CD8-positive, alpha-beta memory T cell (primary cell): ENCODE measurements at places on chromosomes 1 and 21.

GRCh38 chr1:91712981-91713841 lies 172.7 kb downstream of the TGFBR3 start:
- no peak for DNase-seq

GRCh38 chr21:38282921-38283320 lies 26.1 kb downstream of the KCNJ15 start:
- DNase-seq, result no peak

GRCh38 chr21:44960141-44961092 lies 20.6 kb downstream of the SLX9 start:
- no peak for DNase-seq

- DNase-seq, result no peak
Measured at GRCh38 chr1:225674381-225674780, 21.5 kb upstream of the ENAH start.

GRCh38 chr1:203507759-203508158 lies 13.8 kb downstream of the OPTC start:
- no peak for DNase-seq

GRCh38 chr1:12488666-12489354 lies 129.2 kb downstream of the DHRS3 start:
- no peak for DNase-seq

DNA sequence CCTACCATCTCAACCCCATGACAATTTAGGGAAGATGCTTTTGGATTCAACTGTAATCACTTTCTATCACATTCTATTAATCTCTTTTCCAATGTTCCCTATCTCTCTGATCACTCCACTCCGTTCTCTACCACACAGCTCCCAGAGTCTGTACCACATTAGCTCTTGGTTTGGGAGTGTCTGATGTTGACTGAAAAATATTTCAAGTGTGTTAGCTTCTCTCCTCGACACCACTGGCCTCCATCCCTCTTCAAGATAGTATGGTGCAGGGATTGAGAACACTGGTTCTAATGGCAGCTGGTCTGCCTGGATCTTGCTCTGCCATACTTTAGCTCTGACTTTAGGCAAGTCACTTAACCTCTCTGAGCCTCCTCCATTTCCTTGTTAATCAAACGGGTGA lies 39.9 kb downstream of the ATP1A1 start:
- no peak for DNase-seq

DNA sequence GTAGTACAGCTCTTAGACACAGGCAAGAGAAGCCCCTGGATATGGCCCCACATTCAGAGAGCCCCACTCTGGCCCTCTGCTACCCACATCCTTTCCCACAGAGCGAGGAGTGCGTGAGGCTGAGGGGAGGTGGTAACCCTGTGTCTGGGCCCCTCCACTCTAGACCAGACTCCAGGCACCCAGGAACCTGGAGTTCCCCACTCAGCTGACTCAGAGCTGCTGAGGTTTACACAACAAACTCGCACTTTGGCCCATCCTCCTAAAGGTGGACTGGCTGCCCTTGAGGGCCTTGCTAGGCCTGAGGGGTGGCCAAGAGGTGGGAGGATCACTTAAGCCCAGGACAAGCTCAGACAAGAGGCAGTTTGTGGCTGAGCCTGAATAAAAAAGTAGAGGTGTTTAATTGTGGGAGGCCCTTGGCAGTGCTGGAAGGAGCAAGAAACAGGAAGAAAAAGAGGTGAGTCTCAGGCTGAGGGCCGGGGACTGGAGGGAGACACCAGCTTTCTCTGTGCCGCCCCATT lies 10.7 kb downstream of the MR1 start:
- DNase-seq, result peak; percentile 63

GRCh38 chr1:219927956-219928790 lies at the start of gene SLC30A10:
Gene SLC30A10 (minus strand): TSS chr1:219928557. CDS start chr1:219928440, 117 bp downstream.
- no peak for DNase-seq

GRCh38 chr21:19031953-19032352 lies 628.4 kb upstream of the TMPRSS15 start:
- no peak for DNase-seq

DNA sequence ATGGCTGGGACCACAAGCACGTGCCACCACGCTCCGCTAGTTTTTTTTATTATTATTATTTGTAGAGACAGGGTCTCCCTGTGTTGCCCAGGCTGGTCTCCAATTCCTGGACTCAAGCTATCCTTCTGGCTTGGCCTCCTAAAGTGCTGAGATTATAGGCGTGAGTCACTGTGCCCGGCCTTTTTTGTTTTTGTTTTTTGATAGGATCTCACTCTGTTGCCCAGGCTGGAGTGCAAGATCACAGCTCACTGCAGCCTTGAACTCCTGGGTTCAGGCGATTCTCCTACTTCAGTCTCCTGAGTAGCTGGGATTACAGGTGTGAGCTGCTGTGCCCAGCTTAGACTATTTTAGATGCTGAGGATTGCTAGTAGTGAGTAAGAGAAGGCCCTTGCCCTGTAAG lies 11.8 kb upstream of the RNF11 start:
- no peak for DNase-seq

DNA sequence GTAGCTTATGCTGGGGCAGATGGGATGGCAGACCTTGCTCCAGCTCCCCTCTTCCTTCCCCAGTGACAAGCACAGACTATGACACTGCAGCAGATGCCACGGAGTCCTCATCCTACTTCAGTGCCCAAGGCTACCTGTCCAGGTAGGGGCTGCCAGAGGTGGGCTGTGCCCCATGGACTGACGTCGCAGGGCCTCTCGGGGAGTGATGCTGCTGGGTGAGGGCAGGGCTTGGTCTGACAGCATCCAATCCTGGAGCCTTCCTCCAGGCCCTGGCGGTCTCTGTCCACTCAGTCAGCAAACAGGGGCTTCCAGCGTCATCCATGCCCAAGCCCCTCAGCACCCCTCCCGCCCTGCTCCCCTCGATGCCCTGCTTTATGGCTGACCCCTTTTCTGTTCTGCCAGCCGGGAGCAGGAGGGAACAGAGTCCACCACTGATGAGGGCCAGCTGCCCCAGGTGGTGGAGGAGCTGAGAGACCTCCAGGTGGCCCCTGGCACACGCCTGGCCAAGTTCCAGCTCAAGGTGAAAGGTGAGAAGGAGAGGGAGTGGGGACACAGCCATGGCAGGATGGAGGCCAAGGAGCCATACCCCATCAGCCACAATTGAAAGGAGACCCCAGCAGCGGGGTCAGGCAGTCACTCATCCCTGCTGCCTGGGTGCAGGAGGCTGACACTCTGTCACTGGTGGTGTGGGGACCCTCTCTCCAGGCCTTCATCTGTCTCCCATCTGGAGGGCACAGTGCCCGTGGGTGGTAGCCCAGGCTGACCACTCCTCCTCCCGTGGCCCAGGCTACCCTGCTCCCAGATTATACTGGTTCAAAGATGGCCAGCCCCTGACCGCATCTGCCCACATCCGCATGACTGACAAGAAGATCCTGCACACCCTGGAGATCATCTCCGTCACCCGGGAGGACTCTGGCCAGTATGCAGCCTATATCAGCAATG lies 73.6 kb downstream of the TRIM11 start:
- peak; percentile 26 for DNase-seq

DNA sequence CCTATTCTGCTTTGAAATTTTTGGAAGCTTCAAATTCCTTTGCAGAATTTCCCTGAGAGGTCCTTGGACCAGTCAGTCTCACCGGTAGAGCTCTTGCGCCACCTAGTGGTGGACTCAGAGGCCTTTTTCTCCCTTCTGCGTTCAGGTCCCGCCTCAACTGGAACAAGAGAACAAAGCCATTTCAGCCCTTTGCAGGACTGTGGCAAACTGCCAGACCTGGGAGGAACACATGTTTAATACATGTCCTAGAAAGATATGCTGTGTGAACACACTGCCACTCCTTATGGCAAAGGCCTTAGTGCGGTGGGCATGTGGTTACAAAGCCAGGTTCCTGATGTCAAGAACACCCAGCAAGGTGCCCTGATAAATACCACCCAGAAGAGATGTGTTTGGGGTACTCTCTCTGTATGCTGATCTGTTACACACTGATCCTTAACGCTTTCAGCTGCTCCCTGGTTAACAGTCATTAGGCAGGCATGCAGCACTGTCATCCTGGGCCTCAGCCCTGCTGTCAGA lies 82.2 kb upstream of the SSX2IP start:
- peak; percentile 79 for DNase-seq

- no peak for DNase-seq
Measured at GRCh38 chr1:47474278-47475193, 36.7 kb downstream of the FOXD2 start.

DNA sequence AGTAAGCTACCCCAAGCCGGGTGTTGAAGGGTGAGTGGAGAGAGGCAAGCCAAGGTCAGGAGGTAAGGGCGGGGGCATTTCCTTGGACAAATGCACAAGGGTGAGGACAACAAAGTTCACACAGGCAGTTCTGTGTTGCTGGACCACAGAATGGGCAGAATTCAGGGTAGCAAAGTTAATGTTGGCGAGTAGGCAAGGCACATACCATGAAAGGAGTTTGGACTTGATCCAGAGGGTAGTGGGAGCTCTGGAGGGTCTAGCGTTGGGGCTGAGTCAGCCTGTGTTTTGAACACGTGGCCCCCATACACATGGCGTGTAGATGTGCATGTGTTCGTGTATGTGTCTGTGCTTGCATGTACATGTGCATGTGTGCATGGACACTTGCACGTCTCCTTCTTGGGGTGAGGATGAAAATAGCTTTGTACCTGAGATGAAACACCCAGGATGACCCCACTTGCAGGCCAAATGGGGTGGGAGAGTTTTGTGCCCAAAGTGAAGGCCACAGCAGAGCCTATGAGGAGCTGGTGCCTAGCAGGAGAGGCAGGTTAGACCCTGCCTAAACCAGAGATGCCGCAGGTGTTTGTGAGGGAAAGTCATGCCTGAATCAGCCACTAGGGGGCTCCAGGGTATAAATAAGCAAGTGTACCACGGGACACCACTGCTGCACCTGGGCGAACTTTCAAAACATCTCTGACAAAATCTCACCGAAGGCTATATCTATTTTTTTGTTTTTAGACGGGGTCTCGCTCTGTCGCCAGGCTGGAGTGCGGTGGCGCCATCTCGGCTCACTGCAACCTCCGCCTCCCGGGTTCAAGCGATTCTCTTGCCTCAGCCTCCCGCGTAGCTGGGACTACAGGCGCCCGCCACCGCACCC lies 21.8 kb downstream of the SLC27A3 start:
- DNase-seq, result peak; percentile 77

- DNase-seq, result no peak
Measured at GRCh38 chr1:197618061-197618460, 157.2 kb downstream of the DENND1B start.

GRCh38 chr1:216325336-216325735 lies 97.9 kb downstream of the USH2A start:
- DNase-seq, result no peak

GRCh38 chr1:155871390-155871789 lies 12.0 kb downstream of the SYT11 start:
- no peak for DNase-seq

GRCh38 chr1:7827126-7827955 lies 25.5 kb downstream of the UTS2 start:
- DNase-seq, result peak; percentile 25

DNA sequence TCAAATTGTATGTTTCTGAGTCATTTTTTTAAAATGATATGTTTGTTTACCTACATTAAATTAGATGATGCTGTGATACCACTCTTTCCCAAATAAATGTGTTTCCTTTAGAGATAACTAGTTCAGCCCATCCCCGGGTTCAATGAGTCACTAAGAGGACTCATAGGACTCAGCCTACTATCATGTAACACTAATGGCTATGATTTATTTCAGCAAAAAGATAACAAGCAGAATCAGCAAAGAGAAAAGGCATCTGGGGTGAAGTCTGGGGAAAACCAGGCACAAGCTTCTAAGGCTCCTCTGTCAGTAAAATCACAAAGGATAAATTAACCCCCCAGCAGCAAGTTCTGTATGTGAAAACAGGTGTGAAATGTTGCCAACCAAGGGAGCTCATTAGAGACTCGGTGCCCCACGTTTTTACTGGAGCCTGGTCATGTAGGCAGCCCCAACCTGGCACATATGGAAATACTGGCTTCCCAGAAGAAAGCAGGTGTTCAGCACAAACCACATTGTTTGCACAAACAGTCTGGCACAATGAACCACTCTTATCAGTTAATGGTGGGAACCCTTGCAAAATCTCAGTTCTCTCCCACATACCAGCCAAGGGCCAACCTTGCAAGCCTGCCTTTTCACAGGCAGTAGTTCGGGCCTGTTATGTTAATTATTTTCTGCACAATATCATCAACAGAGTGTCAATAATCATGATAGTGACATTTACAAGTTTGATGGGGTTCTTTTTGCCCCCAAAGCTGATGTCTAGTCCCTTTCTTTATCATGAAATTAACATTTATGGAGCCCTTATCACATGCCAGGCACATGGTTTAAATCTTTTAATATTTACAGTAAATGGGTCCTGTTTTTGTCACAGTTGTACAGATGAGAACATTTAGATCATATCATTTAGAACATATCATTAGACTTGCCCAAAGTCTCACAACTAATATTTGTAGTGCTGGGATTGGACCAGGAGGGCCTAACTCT lies 23.1 kb upstream of the CNN3 start:
- no peak for DNase-seq

DNA sequence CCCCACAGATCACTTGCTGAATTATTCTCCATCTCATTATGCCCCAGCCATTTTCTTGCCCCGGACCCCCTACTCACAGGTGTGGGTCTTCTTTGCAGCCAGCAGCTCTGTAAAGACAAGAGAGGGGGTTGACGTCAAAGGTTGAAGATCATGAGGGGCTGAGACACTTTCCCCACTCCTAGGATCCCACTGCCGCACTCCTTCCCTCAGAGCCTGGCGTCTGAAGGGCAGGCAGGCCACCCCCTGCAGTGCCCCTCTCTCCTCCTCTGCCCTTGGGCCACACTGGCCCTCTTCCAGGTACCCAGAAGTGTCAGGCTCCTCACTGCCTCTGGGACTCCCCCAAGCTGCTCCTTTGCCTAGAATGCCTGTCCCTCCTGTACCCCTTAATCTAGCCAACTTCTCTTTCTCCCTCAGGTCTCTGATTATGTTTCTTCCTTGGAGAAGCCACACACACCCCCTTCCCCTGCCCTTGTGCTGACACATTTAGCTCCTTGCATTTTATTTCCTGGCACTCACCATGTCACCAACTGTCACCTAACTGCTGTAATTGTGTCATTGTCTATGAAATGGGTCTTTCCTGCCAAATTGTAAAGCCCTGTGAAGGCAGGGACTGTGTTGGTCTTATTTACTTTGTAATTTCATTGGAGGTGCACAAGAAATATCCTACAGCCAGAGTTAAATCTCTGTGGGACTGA lies 2.1 kb downstream of the RORC start:
- no peak for DNase-seq

DNA sequence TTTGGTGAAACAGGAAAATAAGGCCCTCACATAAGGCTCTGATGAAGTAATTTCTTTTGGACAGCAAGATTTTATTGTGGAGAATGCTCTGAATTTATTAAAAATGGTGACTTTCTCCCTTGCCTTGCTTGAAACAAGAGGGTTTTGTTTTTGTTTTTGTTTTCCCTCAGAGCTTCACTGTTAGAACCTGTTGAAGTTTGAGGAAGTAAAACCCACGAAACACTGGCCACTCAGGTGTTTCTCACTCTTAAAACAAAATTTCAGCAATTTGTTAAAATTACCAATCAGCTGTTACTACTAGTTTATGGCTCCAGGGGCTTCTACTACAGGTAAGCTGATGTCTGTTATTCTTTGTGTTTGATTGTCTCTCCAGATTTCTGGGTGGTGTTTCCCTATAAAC lies 112.6 kb upstream of the B3GALT2 start:
- no peak for DNase-seq

GRCh38 chr1:178510155-178510554 lies 2.8 kb upstream of the TEX35 start:
- DNase-seq, result no peak
